Anterior cingulate cortex (tissue), 58 donors: ENCODE measurements at places on chromosomes 4 and X.

- DNase-seq = no peak
These were observed 4.8 kb downstream of the LRRC66 start for GRCh38 chr4:52015366-52015765.

GRCh38 chr4:54607521-54607920, 50.2 kb upstream of the KIT start:
- DNase-seq = no peak

DNA sequence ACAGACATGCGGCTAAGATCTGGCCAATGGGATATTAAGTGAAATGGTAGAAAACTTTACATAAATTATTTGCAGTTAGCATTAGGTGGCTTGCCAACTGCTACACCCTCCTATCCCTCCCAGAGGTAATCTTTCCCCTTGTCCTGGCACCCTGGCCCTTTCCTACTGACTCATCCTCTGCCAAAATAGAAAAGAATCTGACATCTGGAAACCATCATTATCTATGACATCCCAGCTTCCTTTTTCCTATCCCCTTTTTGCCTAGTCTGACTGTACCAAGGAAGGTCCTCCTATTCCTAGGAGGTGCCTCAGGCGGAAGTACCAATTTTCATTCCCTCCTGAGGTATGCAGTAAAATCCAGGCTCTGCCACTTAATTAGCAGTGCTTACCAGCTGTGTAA, 163.6 kb upstream of the KLF3 start:
- no peak for DNase-seq

GRCh38 chrX:136650811-136651210, 2.9 kb downstream of the CD40LG start:
- no peak for DNase-seq

DNA sequence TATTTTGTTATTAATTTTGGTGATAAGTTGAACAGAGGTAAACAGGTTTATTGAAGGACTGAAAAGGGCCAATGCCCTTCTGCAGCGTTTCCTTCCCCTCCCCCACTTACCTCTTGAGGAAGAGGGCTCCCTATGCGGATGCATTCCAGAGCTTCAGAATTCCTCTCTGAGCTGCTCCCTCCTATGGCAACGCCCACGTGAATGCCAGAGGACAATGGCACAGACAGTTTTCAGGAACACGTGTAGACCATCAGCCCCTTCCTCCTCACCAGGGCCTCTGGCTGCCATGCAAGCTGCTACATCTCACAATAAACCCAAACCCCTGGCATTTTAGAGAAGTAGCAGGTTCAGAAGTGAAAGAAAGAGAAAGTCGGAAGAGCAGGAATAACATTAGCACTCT, 127.9 kb downstream of the CHRDL1 start:
- DNase-seq = no peak

DNA sequence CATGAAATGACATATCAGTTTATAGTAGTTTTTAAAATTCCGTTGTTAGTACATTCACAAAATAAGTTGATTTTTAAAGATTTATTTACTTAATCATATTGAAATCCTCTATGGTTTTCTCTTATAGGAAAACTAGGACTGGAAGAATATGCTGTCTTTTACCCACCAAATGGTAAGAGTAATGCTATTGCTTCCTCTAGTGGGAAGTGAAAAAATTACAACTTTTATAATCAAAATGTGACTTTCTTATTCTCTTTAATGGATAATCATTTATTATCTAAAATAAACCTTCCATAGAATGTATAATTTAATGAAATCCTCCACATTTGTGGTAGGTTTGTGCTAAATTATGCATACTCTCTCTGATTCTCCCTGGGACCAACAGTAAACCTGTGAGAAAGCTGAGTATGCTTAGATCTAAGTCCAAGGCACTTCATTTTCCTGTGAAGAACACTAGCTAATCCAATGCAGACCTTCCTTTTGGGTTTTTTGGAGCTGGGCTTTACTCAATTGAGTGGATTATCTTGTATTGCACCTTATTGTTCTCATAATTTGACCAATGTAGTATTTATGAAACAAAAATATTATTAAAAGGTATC, 136.2 kb downstream of the TBC1D19 start:
- DNase-seq = no peak

GRCh38 chr4:59200992-59201391, 1999.1 kb upstream of the ADGRL3 start:
- no peak for DNase-seq

- DNase-seq = no peak
These were observed 34.0 kb upstream of the GNPDA2 start for GRCh38 chr4:44760142-44760898.

- DNase-seq = no peak
These were observed 993.6 kb downstream of the ARAP2 start for GRCh38 chr4:35250761-35251160.

- DNase-seq = no peak
These were observed 168.2 kb downstream of the C4orf33 start for GRCh38 chr4:129264008-129264657.

DNA sequence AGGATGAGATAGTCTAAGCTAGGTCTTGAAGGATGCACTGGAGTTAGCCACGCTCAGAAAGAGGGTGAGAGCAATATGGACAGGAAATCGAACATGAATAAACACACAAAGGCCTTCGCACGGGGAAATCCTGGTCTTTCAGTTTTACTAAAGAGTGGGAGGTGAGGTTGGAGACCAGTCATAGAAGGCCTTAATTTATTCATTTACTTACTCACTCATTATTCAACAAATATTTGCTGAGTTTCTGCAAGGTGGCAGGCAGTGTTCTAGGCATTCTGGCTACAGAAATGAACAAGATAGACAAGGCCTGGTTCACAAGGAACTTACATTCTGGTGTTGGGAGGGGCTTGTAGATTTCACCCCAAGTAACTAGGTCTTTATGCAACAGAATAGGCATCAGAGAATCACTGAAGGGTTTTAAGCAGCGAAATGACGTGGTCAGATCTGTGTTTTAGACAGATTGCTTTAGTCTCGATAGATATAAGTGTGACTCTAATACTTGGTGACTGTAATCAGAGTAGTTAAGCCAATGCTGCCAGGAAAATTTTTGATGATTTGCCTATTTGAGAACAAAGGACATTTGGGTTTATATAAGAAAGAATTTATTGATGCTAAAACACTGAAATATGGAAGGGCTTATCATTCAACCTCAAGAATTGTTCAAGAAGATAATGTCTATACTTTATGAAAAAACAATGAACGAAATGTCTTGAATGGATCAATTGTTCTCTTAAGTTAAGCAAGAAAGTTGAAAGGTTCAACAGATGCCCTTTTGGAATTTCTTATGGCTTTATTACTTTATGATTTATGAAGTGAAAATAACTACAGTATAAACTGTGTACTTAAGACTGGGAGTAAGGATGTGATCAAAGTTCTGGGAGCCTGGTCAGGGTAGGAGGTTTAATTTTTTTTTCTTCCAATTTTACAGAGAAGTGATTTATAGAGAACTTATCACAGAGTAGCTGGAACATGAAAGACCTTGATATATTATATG, 184.4 kb upstream of the CASK start:
- DNase-seq = no peak

- DNase-seq = no peak
These were observed 120.4 kb upstream of the SCML1 start for GRCh38 chrX:17616936-17617335.

DNA sequence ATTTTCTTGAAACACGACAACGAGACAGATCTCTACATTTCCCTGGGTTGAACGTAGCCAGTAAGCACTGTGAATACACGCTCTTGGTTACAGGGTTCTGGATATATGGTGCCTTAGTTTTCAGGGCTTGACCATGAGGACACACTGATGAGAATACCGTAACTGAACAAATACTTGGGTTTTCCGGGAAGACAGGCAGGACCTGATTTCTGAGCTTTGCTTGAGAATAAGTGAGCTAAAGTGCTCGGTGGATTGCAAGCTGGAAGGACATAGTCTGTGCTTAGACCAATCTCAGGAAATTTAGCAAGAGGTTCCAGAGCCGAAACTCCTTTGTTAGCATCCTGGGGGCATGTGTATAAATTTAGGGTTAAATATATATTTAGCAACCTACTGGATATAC, 876 bp upstream of the TACR3 start:
- DNase-seq = no peak

GRCh38 chr4:1683261-1683735, 815 bp downstream of the FAM53A start:
- no peak for DNase-seq

- no peak for DNase-seq
These were observed 10.6 kb upstream of the HMX1 start for GRCh38 chr4:8882239-8882638.

GRCh38 chr4:109441862-109442458, 8.3 kb downstream of the SEC24B start:
- no peak for DNase-seq

GRCh38 chrX:16160729-16161128, 6.6 kb upstream of the MAGEB17 start:
- DNase-seq = no peak

GRCh38 chr4:76544725-76545124, 109.7 kb downstream of the SHROOM3 start:
- DNase-seq = no peak

GRCh38 chr4:23033796-23034195, 341.1 kb downstream of the GBA3 start:
- DNase-seq = no peak

DNA sequence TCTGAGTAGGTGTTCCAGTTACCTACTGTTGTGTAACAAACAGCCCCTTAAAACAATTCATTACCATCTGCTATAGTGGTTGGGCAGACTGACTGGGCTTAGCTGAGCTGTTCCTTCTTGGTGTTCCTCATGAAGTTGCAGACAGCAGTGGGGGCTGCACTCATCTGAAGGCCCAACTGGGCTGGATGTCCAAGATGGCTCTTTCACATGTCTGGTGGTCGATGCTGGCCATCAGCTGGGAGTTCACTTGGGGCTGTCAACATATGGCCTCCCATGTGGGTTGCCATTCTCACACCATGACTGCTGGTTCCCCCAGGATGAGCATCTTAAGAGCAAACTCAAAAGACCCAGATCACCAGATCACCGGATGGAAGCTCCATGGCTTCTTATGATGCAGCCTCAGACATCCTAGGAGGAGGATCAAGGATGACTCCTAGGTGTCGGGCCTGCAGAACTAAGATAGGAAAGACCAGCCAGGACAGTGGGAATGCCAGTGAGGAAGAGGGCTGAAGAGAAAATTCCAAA, 34.3 kb upstream of the PPP2R2C start:
- DNase-seq = no peak

DNA sequence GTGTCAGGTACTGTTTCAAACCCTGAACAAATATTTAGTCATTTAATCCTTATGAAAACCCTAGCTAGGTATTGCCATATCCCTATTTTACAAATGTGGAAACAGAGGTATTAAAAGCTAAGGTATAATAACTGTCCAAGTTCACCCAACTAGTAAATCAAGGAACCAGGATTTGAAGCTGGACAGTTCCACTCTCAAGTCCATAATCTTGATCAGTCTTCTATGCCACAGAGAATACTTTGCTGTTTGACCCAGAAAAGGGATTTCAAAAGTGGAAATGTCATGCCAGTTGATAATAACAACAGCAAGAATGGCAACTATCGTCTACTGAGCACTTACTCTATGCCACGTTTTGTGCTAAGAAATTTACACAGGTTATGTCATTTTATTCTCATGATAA, 90.4 kb upstream of the KIT start:
- no peak for DNase-seq

DNA sequence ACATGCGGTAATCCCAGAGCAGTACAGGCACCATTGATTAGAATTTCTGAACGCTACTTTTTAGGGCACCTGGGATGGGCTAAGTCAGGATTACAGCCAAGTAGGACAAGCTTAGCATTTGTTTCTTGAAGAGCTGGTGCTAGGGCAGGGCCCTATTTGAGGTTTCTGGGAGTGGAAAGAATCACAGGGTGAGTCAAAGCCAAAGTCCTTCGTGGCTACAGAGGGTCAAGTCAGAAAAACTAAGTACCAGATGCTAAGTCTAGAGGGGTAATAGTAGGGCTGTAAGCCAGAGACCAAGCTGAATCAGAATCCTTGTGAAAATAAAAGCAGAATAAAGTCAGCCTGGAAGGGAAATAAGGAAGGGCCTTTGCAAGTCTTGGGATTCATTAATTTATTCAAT, 448.6 kb downstream of the ZIC3 start:
- DNase-seq = no peak

DNA sequence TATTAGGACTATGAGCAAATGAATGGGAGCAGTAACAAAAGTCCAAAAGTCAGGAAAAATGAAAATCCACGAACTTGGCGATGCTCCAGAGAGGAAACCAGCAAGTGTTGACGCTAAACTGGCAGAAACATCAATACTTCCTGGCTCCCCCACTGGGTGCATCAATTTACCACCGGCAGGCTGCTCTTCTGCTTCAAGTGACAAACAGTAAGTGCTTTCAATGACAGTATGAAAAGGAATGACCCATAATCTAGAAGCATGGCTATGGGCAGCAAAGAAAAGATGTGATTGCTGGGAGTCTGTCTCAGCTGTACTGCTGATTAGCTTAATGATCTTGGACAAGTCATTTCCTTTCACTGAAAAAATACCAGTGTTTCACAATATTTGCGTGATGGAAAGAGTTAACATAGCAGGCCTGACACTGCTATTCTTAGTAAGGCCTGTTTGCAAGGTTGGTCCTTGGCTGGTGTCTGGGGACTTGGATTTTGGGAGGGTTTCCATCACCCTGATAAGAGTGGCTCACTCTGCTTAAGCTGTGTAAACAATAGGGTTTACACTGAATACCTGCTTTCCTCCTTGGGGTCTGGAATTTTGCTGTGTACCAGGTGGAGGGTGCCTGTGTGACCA, 8.7 kb downstream of the ATP11C start:
- DNase-seq = no peak

GRCh38 chr4:46249516-46249915, 125.7 kb upstream of the GABRG1 start:
- no peak for DNase-seq

DNA sequence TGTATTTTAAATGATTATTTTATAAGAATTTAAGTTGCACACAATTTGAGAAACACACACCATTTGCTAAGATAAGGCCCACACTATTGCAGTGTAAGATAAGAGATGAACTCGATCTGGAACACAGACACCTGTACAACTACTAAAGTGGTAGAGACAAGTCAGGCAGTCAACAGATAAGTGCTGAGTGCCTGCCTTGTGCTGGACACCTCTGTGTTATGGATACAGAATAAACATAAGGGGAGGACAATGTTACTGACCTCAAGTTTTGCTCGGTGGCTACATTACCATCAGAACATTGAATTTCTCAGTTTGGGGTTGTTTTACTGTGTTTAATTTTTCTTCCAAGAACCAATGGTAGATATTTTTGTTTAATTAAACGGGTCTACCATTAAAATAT, 74.1 kb downstream of the RASGEF1B start:
- DNase-seq = no peak
